ENCODE measurements at places on chromosomes 6 and 20.

DNA sequence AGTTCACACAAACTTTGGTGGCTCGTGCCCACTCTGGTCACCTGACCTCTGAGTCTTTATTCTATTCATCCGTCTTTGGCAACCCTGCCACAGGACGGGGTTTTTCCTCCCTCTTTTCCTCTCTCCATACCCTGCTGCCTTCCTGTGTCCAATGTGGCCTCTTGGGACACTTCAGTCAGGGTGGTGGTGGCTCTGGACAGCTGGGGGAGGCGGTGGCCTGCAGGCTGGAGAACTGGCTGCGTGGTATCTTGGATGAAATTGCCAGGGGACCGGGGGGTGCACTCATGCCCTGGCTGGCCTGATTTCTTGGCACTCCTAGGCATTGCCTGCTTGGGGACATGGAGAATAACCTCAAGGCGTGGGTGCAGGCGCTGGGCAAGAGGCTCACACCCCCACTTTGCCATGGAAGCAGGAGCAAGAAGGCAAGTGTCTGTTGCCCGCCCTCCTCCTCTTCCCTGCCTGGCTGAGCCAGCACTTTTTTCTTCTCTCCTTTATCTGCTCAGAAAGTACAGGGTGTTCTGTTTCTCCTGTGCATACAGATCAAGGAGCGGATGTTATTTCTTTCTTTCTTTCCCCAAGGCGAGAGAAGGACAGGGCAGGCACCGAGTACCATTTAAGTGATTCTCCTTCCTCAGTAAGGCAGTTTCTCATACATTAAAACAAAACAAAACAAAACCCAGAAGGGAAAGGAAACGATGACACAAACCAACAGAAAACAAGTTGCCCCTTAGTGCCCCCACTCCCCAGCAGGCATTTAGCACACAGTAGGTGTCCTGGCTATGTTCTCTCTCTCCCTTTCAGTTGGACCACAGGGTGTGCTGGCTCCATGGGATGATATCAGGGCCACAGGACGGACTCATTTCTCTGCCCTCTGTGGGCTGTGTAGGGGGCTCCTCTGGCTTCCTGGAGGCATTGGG lies 155.5 kb upstream of the RNF24 start:
- DNase-seq, result no peak

DNA sequence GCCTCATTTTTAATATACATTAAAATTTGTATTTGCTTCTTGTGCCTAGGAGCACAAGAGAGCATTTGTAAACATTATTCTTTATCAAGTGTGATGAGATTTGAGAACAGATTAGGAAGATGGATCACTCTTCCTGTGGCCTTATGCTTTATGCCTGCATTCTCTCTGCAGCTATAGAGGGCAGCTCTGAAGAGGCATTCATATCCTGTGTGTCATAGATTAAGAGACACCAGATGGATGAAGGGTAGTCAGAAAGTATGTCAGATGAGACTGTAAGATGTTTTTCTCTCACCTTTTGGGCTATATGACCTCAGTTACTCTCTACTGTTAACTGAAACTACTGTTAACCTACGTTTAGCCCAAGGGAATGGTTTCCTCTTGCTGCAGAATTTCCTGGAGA lies 61.4 kb downstream of the DNAH8 start:
- no peak for DNase-seq

GRCh38 chr20:47663354-47664067 lies 121.8 kb downstream of the SULF2 start:
- DNase-seq, result peak; percentile 87

- DNase-seq, result peak; percentile 91
Observed at GRCh38 chr20:1469925-1470571, 3.4 kb upstream of the NSFL1C start.

- DNase-seq, result peak; percentile 55
Observed at GRCh38 chr20:2005831-2006426, 12.1 kb upstream of the PDYN start.

- no peak for DNase-seq
Observed at GRCh38 chr6:43778976-43779851, 9.2 kb downstream of the VEGFA start.

DNA sequence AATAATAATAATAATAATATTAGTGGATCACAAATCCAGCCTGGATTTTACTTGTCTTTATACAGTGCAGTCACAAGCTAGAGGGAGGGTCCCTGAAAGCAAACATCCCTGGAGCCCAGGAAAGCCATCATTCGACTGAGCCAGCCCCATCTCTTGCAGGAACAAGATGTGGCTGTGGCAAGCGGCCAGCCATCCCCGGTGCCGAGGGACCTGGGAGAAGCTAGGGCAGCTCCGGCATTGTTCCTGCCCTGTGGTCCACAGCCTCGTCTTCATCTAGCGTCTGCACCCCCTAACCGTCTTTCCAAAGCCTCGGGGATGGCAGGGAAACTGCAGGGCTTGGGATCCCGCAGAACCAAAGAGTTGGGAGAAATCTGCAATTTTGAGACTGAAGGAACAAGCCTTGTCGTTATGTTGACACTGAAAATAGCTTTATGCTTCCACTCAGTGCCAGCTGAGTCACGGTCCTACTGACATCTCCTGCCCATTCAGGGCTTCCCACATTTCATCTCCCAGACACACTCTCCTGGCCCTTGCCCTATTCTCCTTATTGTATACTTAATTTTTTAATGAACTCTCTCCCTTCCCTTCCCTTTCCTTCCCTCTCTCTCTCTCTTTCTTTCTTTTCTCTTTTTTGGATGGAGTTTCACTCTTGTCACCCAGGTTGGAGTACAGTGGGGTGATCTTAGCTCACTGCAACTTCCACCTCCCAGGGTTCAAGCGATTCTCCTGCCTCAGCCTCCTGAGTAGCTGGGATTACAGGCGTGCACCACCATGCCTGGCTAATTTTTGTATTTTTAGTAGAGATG lies 62.5 kb upstream of the ZNFX1 start:
- no peak for DNase-seq

DNA sequence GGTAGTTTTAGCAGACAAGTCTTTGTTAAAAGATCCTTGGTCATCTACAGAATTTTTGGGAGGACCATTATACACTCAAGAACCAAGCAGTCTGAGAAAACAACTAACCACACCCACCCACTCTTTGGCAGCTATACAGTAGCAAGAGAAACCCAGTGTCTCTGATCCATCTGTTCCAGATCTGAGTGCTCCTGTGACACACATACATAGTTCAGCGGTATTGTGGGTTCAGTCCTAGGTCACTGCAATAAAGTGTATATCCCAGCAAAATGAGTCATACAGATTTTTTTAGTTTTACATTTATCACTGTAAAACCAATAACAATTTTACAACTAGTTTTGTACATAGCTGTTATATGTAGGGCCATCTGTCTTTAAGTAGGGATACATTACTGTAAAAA lies 47.4 kb upstream of the PAK5 start:
- no peak for DNase-seq

DNA sequence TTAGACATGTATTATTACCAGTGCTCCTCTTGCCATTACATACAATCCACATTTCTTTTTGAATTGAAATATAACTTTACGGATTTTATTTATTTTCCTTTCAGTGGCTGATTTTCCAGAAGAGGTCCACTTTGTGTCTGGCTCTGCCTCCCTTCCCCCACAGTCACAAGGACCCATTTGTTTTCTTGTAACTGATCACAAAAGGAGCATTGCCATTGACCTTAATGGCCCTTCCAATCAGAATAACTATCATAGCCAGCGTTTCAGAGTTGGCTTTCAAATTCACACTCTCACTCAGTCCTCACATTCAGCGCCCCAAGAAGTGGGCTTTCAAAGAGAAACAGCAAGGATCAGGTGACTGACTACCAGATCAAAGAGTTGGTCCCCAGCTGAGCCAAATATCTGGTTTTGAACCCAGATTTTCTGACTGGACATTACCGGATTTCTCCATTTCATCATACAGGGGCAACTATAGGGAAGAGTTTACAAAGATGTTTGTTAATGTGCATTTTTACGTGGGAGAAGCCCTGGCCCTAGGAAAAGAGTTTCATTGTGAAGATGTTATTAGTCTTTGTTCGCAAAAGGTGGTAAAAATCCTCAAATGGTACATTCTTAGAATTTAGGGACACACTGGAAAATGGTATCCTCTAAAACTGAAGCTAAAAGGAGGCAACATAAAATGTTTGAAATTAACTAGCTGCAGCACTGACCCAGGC lies 2.0 kb upstream of the SLC22A23 start:
- DNase-seq, result no peak

- DNase-seq, result no peak
Observed at GRCh38 chr20:25586877-25587276, 1.5 kb upstream of the NINL start.

- peak; percentile 70 for DNase-seq
Observed at GRCh38 chr6:36827261-36828079, 11.8 kb downstream of the CPNE5 start.

DNA sequence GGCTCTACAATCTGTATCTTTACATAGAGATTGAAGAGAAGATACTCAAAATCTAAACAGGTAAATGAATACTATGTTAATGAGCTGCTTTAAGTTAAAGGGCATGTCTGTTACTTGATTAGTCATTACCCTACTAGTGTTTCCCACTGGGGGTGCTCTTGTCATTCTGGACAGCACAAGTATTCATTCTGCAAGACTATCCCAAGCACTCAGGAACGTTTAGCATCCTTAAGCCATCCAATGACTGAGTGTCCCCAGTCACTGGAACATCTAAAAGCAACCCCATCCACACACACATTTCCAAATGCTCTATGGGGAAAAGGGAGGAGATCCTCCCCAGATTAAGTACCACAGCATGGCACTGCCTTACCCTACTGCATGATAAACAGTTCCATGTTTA lies 25.7 kb downstream of the EZR start:
- peak; percentile 68 for DNase-seq

DNA sequence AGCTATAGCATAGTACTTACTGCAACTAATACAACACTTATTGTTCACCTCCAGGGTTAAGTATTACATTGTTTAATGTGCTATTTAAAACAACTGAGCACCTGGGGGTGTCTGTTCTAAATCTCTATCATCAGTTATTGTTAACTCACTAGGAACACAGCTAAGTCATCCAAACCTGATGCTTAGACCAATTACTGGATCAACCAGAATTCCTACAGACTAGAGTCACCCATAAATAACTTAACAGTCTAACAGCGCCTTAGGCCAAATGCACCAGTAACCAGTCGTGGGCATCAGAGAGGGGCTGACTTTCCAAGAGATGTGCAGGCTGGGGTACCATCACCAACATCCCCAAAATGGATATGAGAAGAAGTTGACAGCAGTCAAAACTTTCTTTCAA lies 110.7 kb downstream of the ADTRP start:
- DNase-seq, result no peak

GRCh38 chr6:12007887-12008286 lies 4.2 kb upstream of the HIVEP1 start:
- DNase-seq, result no peak

DNA sequence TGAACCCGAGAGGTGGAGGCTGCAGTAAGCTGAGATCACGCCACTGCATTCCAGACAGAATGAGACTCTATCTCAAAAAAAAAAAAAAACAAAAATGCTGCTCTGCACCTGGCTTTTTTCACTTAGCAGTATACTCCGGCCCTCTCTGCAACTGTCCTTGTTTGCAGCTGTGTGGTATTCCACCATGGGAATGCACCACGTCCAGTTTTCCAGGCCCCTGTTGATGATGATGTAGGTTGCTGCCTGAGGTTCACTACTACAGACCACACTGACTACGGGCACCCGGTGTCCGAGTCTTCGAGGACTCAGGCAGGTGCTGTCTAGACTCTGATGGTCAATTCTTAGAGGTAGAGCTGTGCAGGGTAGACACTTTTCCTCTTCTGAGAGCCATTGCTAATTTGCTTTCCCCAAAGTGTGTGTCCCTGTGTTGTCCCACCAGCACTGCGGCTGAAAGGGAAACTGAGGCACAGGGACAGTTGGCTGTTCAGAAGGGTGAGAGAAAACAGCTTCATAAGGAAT lies 56.5 kb downstream of the UBE2V1 start:
- DNase-seq, result no peak

DNA sequence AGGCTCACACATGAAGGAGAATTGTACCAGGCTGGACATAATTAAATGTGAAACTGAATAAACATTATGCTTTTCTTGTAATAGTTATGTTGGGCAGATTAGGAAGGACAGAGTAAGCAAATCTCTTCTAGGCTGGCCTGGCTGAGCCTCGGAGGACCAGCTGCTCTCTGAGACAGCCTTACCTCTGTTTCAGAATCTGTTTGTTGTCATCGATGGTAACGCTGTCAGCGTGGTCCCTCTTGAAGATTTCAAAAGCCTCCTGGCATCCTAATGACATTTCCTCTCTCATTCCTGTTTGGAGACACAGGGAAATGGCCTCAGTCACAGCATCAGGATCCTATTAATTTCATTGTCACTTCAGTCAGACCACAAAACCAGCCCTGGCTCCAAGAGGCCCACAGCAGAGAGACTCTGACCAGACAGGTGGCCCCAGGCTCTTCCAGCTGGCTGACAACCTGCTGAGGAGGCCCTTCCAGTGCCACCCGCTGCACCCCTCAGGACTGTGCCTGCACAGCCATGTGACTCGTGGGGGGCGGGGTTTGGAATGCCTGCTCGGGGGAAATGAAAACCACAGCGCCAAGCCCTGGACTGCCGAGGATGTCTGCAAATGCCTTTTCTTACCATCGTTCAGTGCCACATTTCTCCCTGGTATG lies 108.5 kb upstream of the KCNK16 start:
- peak; percentile 71 for DNase-seq

- DNase-seq, result peak; percentile 55
Observed at GRCh38 chr6:134774201-134774638, 175.7 kb downstream of the ALDH8A1 start.

GRCh38 chr20:48038713-48039112 lies 253.4 kb upstream of the SULF2 start:
- DNase-seq, result no peak

Data from PC-9 (cell line).